ENCODE measurements at places on chromosomes 7 and 10.

DNA sequence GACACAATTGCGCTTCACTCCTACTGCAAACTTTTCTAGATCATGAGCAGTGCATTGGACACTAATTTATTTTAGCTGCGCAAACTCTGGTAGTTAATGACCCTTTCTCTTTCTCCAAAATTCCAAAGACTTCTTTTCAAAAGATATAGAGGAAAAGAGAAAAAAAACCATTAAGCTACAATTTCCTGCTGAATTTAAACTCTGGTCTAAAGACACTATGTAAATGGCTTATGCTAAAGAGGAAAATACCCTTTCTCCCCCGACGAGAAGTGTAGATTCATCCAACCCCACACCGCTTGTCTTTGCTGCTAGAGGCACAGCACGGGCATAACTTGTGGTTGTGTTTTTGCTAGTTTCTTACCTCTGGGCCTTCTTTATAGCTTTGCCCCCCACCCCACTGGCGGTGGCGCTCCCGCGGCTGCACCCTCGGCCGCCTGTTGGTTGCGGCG, 84.1 kb downstream of the SNX10 start:
- DNase-seq: peak; percentile 79

DNA sequence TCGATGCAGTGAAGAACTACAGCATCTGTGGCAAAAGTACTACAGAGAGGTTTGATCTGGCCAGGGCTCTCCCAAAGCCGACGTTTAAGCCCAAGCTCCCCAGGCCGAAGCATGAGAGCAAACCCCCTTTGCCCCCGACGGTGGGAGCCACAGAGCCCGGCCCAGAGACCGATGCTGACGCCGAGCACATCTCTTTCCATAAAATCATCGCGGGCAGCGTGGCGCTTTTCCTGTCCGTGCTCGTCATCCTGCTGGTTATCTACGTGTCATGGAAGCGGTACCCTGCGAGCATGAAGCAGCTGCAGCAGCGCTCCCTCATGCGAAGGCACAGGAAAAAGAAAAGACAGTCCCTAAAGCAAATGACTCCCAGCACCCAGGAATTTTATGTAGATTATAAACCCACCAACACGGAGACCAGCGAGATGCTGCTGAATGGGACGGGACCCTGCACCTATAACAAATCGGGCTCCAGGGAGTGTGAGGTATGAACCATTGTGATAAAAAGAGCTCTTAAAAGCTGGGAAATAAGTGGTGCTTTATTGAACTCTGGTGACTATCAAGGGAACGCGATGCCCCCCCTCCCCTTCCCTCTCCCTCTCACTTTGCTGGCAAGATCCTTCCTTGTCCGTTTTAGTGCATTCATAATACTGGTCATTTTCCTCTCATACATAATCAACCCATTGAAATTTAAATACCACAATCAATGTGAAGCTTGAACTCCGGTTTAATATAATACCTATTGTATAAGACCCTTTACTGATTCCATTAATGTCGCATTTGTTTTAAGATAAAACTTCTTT, 2.3 kb downstream of the LRRTM3 start:
- no peak for DNase-seq

DNA sequence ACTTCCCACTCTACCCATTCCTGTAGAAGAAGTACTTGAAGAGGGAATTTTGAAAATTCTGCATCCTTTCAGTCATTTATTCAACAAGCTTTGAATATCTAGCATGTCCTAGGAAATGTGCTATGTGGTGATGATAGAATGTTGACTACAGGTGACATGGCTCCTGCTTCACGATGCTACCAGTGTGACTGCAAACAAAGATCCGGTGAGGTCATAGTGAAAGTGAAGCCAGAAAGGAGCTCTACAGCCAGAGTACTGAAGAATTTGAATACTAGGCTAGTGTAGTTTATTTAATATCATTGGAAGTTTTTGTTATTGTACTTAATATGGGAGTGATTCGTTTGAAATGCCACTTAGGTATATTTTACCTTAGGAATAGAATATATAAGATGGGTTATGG, 348.1 kb downstream of the TFEC start:
- no peak for DNase-seq

GRCh38 chr7:86012971-86013370, 630.7 kb upstream of the GRM3 start:
- no peak for DNase-seq

DNA sequence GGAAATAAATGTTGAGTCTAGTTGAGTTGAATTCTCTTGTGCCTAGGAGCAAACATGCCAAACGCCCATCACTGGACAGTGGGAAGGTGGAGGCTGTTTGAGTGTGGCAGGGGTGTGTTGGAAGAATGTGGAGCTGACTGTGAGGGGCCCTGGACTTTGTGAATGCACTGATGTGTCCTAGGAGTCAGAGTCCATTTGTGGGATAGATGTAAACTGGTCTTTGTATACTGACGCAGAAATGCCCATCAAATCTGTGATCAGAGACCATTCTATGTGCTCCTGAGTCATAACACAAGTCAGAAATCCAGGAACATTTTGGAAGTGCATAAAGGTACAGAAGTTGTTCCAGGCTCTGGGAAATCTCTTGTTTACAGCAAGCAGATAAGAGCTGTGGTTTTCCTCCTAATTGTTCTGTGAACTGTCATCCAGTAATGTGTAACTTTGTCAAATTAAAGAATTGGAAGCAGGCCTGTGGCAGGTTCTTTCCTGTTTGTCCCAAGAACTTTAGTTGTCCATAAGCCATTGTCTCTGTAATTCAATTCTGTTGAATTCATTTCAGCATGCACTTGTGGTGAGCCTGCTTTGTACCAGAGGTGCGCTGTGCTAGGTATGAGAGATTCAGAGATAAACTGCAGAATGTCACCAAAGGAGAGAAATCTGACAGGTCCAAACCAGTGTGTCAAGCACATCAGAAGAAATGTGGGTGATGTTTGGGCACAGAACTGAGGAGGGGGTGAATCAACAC, 7.6 kb downstream of the PRXL2A start:
- DNase-seq: no peak

DNA sequence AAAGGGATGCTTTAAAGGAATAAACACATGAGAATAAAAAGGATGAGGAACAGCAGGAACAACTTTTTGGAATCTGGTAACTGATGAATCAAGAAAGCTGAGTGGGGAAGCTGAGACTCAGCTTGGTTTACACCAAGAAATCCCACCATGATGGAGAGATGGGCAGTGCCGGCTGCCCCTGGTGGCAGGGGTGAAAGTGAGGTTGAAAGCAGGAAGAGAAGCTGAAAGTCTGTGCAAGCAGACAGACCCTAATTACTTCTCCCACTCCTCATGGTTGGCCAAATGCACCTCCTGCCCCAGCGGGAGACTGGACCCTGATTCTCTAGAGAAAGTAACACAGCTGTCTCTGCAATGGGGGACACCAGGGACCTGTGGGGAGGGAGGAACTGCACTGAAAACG, 57.6 kb upstream of the NANOS1 start:
- no peak for DNase-seq

GRCh38 chr10:103549349-103549685, 55.8 kb downstream of the NEURL1 start:
- no peak for DNase-seq

GRCh38 chr10:69317626-69318105, 39.4 kb downstream of the HK1 start:
- DNase-seq: no peak

DNA sequence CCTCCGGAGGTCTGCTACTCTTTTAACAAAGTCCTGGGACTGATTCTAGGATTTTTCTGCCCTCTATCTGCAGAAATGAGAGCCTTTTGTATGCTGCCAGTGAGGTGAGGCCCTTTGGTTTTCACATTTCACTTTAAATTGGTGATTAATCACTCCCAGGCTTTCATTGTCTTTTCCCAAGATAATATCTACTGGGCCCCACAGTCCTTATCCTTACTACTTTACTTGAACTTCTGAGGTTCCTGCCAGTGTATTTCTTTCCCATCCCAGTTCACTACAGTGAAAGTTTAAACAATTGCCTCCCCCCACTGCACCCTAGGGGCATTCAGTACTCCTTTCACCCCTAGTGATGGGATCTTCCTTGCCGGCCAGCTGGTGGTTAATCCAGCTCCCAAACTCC, 127.4 kb upstream of the INHBA start:
- DNase-seq: no peak

DNA sequence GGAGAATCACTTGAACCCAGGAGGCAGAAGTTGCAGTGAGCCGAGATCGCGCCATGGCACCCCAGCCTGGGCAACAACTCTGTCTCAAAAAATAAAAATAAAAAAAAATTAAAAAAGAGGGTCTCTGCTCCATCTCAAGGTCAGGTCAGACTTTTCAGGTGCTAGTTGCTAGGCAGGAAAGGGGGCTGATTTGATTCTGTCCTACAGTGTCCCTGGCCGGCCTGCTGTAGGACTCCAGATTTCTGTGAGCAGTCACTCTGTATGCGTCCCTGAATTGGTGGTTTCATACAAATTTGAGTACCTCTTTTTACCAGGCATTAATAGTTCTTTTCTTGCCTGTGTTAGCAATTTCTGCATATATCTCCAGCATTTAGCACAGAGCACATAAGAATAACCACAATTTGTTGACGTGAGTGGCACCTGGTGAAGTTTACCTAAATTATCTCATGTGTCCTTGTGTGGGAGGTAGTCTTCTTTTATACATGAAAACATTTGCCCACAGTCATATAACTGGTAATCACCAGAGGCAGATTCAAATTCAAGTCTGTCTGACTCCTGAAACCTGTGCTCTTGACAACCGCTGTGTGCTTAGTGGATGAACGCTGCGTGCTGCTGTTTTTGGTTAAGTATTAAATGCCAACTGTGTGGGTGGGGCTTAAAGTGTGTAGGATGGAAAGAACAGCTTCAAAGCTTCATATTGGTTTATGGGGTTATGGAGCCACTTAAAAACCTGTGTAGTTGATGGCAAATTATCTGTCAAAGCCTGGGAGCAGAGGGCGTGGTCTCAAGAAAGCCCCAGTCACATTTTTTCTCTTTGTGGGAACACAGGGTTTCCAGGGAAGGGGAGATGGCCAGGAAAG, 3.2 kb upstream of the ZNF775 start:
- no peak for DNase-seq

GRCh38 chr7:101536232-101536631, 92.9 kb downstream of the MYL10 start:
- DNase-seq: no peak

DNA sequence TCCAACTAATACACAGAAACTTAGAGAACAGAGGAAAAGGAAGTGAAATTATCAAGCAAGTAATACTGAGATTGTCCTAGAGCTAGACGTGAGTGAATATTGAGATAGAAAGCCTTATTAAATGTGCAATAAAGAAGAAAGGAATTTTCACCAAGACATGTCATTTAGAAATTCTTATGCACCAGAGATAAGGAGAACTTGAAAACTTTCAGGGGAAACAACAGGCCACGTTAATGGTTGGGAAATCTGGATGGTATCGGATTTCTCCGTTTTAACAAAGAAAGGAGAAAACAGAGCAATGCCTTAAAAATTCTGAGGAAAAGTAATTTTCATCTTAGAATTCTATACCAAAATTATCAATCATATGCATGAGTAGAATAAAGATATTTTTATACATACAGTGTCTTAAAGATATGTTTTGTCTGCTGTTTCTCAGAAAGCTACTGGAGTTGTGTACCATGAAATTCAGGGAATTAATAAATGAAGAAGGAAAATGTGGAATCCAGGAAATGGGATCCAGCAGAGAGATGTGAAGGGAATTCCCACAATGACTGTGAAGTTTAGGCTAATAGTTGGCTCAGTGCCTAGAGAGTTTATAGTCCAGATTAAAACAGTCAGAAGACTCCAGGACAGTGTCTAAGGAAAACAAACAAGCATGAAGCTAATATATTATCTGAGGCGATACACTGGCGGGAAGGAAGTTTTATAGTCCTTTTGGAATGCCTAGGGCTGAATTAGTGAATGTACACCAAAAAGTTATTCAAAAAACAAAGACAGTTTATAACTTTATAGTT, 159.5 kb downstream of the PPP1R9A start:
- DNase-seq: no peak

DNA sequence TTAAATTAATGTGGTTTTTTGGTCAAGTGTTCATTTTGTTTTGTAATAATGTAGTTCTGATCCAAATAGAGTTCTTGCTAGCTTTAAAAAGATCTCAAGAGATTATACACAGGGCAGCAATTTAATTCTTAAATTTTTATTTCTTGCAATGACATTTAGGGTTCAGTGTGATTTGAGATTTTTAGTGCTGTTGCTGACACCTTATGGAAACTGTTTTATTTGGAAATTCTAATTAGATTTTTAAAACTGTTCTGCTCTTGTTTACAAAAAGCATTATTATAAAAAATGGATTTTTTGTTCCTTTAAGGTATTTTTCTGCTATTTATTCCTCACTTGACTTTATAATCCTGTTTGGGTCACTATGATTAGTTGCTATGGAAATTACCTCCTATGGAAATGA, 72.1 kb downstream of the RTKN2 start:
- DNase-seq: no peak

DNA sequence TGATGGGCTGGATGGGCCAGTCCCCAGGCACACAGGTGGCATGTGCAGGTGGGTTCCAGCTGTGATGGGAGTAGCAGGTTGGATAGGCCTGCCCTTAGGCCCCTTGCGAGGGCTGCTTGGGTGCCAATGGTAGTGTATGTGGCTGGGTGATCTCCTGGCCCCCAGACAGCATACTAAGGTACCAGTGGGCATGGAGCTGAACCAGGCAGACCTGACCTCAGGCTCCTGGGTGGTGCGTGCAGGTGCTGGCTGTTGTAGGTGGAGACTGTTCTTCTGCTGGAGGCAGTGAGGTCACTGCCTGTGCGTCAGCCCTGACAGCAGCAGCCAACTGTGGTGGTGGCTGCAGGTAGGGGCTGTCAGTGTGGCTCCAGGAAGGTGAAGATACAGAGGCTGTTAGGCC, 384.7 kb downstream of the ANKRD7 start:
- no peak for DNase-seq

All from NCI-H1092 (cell line).